ENCODE measurements at places on chromosomes 1 and 21.

DNA sequence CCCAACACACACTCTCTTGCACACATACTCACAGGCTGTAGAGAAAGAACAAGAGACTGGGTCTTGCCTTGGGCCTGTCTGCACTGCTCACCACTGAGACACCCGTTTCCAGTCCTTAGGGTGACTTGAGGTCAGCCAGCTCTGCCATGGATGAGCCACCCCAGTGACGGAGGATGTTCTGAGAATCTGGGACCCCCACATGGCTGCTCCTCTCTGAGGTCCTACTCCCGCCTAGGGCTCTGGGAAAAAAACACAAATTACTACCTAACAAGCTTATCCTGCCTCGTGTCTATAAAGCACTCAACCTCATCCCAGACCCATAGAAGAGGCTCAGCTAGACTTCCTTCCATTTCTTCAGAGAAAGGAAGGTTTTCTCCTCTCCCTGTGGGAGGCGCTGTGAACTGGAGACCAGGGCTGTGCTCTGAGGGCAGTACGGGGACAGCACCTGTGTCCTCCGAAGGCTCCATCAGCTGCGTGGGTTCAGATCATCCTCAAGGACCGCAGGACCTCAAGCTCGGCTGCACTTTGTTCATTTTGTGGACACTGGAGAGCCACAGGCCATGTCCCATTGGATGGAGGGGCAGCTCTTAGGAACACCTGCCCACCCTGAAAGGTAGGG is 4.3 kb upstream of the CLEC20A start:
- no peak for DNase-seq

- peak; percentile 56 for DNase-seq
Observed at GRCh38 chr1:27122652-27123051, 32.3 kb downstream of the SLC9A1 start.

- no peak for DNase-seq
Observed at GRCh38 chr1:229889031-229889517, 178.0 kb upstream of the GALNT2 start.

DNA sequence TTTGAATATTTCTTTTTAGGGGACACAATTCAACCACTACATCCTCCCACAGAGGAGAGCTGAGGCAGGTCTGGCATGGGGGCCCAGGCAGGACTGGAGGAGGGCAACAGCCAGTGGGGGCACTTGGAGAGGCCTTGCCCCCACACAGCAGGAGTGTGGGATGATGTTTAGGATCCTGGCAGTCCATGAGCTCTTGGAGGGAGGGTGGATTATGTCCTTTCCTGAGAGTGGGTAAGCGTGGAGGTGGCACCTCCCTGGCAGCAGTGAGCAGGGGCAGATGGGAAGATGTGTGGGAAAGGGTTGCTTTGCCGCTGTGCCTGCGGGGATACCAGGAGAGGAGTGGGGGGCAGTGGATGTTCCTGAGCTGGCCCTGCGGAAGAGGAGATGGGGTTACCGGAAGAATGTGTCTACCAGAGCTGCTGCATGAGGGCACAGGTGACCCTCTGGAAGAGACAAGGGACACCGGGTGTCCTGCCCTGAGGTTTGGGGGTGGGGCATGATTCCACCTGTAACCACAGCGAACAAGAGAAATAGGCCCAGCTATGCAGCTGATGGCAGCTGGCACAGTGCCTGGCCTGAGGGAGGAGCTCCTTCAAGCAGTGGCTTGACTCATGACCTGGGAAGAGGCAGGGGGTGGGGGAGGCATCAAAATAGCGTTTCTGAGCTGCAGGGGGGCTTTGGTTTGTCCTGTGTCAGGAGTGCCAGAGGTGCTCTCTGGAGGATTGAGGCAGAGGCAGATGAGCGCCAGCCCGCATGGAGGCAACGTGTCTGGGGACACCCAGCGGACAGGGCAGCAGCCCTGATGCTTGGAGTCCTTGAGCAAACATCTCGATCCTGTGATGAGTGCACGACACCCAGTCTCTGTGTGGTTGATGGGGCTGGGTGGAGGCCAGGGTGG is 123.9 kb upstream of the TMPRSS2 start:
- DNase-seq, result no peak

GRCh38 chr1:88052167-88052566 is 631.9 kb upstream of the PKN2 start:
- no peak for DNase-seq

GRCh38 chr21:26962621-26963181 is 4.2 kb downstream of the ADAMTS5 start:
- no peak for DNase-seq

DNA sequence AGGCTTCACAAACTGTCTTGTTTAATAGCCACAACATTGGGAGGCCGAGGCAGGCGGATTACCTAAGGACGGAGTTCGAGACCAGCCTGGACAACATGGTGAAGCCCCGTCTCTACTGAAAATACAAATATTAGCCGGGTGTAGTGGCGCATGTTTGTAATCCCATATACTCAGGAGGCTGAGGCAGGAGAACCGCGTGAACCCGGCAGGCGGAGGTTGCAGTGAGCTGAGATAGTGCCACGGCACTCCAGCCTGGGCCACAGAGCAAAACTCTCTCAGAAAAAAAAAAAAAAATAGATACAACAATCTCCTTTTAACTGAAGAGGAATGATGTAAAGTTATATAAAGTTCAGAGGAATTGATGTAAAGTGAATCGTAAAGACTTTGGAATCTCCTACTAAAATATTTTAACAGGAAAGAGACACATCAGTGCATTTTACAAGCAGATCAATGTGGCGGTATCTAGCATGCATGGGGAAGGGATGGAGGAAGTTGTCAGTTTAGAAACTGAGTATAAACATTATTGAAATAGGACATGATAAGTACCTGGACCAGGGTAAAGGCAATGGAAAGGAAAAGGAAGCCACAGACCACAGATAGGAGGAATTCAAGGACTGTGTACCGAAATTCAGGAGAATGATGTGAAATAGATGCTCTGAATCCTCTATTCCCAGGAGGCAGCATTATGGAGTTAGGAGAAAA is 41.5 kb downstream of the PTPRC start:
- no peak for DNase-seq

- no peak for DNase-seq
Observed at GRCh38 chr1:8152731-8153702, 126.9 kb upstream of the ERRFI1 start.

- DNase-seq, result no peak
Observed at GRCh38 chr1:109726007-109726406, 14.0 kb downstream of the GSTM5 start.

GRCh38 chr21:31908106-31909031 is 35.5 kb downstream of the HUNK start:
- no peak for DNase-seq

DNA sequence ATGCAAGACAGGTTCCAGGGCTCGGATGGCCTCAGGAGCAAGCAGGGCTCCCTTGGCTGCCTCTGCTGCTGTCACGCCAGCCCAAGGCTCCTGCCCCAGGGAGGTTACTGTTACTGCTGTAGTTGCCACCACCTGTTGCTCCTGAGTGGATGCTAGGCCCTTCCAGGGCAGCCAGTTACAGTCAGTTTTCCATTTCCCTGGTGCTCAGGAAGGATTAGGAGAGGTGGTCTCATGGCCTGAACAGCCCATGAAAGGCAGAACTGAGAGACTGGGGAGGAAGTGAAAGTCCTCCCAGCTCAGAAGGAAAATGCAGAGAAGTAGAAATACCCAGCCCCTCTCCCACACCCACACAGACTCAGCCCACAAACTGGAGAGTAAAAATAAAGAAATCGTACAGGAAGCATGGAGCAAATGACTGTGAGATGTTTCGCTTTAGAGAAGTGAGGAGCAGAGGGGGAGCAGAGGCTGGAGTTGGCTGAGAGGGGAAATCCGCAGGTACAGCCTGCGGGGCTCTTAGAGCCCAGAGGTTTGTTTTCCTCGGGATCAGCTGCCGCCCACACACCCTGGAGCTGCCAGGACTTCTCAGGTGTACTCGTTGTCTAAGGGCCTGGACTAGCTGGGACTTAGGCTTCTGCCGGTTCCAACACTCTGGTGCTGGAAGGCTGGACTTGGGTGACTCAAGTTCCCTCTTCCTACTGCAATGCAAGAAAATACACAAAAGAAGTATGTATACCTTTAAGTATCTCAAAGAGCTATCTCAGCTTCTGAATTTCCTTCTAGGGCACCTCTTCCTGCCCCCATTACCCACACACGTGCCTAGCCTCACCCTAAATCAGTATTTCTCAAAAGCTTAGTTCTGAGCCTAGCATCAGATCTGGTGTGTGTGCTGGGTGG is 2.3 kb downstream of the IL6R start:
- DNase-seq, result peak; percentile 95
